Activated CD4-positive, alpha-beta T cell treated with anti-CD3 and anti-CD28 coated beads, Interleukin-2, amount 50 U/mL, for 4 hours (primary cell): ENCODE measurements at places on chromosomes 3 and 15.

DNA sequence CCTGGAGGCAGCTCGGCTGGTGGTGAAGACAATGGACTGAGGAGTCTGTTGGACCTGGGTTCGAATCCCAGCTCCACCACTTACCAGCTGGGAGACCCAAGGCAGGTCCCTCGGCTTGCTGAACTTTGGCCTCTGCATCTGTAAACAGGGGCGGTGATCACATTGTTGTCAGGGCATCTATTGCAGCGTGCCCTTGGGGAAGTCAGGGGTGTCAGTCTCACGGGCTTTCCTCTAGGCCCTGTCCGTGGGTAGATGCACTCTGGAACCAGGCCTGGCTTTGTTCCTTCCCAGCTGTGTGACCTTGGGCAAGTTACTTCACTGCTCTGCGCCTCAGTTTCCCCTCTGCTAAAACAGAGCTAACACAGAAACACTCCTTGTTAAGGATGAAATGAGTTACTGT lies 68.8 kb upstream of the SLC6A6 start:
- DNase-seq, result no peak

DNA sequence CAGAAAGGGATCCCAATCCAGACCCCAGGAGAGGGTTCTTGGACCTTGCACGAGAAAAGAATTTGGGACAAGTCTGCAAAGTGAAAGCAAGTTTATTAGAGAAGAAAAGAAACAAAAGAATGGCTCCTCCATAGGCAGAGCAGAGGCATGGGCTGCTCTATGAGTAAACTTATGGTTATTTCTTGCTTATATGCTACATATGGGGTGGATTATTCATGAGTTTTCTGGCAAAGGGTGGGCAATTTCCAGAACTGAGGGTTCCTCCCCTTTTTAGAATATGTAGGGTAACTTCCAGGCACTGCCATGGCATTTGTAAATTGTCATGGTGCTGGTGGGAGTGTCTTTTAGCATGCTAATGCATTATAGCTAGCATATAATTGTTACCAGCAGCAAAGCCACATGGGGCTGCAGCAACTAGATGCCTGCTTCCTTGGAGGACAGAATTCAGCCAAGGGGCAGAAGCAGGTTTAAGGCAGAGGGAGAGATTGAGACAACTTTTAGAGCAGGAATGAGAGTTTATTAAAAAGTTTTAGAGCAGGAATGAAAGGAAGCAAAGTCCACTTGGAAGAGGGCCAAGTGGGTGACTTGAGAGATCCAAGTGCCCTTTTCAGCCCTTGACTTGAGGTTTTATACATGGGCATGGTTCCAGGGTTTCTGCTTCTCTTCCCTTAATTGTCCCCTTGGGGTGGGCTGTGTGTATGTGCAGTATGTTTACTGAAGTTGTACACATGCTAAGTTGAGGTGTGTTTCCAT lies 41.3 kb downstream of the METTL6 start:
- DNase-seq, result no peak

DNA sequence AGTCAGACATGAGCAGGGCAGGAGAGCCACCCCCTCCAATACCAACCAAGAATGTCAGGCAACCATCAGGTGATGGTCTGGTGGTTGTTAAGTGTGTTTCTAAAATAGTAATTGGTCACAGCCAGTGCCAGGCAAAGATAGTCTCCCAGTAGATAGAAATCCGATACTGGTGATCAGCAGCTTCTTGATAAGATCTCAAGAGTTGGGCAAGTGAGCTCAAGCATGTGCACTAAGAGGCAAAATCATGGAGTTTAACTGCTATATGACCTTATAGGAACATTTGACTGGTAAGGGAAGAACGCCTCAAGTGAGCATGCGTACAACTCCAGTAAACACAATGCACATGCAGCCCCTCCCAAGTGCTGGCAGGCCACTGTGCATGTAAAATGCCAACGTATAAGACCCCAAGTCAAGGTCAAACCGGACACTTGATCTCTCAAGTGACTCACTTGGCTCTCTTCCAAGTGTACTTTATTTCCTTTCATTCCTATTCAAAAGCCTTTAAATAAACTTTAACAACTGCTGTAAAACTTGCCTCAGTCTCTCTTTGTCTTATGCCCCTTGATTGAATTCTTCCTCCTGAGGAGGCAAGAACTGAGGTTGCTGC lies 36.0 kb upstream of the CBLB start:
- no peak for DNase-seq

GRCh38 chr3:150762662-150763121 lies 277 bp downstream of the SIAH2 start:
- no peak for DNase-seq

DNA sequence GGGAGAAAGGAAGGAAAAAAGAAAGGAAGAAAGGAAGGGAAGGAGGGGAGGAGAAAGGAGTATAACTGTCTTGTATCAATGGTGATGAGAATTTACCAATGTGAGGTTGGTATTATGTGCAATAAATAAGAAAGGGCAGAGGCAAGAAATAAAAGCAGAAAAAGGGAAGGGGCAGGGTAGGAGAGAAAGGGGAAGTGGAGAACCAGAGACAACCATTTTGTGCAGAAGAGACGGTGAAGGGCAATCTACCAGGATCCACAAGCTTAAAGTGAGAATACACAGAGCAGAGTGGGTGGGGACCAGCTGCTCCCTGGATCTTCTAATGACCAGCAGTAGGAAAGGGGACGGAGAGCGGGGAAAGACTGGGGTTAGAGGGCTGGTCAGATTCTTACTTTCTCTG lies 106.9 kb upstream of the SLCO2A1 start:
- no peak for DNase-seq

DNA sequence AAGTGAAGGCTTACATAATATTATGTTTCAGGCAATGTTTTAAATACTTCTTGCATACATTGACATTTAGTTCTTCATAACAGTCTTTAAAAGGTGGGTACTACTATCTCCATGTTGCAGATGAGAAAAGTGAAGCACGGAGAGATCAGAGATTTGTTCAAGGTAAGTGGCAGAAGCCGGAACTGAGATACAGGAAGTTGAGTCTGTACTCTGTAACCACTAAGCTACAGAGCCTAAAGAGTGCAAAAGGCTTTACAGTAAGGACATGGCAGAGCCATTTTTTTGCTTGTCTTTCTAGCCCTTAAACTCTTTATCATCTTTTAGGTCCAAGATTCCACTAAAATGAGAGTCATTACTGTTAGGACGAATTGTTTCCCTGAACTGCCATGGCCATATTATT lies 186.5 kb upstream of the PEX5L start:
- DNase-seq, result no peak

- no peak for DNase-seq
Measured at GRCh38 chr15:64712353-64712752, 63.0 kb downstream of the RBPMS2 start.

DNA sequence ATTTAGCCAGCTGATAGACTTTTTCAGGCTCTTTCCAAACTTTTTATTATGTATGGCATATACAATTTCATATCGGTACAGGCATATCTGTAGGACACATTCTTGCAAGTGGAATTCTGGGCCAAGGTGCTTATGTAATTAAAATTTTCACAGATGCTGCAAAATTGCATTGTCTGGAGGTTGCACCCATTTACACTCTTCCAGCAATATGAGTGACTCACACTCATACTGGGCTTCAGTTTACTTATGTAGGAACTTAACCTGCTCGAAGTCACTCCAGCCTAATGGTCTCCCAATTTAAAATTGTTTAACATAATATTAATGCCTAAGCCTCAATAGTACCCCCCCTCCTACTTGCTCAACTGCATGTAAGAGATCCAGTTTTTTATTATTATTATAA lies 11.2 kb upstream of the SEC62 start:
- no peak for DNase-seq

DNA sequence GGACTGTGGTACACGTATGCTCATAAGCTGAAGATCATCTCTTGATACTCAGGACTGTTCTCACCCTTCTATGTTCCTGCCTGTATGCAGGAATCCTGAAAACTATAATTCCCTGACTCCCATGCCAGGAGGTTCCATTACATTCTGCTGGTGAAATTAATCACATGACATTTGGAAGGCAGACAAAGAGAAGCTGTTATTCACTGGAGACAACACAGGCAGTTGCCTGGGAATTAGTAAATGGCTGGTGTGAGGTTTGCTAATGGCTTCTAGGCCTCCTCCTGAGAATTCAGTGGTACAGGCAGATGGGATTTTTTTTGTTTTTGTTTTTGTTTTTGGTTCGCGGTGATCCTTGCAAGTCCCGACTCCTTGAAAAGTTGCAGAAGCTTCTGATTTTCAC lies 91.4 kb downstream of the CTNNB1 start:
- no peak for DNase-seq

- DNase-seq, result no peak
Measured at GRCh38 chr3:29311795-29312194, 30.9 kb downstream of the RBMS3 start.

GRCh38 chr15:41042851-41043250 lies 73.2 kb downstream of the INO80 start:
- no peak for DNase-seq

DNA sequence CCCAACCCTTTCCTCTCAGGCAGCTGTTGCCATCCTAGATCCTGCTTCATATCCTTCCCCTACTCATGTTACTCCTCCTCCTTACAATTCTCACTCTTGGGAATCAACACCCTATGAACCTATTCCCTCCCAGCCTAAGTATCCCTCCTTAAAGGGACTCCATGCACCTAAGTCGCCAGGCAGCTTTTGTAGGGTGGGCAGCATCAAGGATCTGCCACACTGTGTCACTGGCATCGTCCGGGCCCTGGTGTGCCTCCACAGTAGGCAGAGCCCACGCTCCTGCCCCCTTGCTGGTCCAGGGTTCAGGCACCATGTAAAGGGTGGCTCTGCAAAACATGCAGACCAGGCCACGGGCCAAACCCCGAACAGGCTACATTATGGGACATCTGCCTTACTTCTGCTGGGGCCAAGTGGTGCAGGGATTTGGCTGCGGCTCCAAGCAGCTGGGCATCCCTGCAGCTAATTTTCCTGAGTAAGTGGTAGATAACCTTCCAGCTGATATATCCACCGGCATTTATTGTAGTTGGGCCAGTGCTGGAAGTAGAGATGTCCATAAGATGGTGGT lies 53.4 kb downstream of the GSK3B start:
- no peak for DNase-seq

DNA sequence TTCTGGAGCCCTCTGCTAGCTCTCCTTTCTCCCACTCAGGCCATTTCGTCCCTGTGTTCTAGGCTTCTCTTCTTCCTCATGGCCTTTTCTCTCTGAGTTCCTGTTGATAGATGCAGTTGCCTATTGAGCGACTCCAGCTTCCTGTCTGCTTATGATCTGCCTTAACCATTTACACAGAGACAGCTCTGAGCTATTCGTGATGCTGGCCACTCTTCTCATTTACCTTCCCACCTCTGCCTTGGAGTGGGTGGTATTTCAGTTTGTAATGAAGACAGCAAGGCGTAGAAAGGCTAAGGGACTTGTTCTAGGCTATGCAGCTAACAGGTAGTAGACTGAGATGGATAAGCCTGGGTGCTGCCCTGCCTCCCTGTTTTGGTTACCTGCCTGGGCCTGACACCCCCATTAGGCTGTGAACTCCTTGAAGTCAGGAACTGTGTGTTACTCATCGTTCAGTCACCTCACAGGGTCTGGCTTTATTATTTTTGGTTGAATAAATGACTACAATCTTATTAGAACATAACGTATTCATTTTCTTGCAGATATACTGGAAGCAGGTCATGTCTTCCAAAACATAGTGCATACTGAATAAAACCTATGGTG lies 12.6 kb upstream of the ZBTB47 start:
- DNase-seq, result no peak

DNA sequence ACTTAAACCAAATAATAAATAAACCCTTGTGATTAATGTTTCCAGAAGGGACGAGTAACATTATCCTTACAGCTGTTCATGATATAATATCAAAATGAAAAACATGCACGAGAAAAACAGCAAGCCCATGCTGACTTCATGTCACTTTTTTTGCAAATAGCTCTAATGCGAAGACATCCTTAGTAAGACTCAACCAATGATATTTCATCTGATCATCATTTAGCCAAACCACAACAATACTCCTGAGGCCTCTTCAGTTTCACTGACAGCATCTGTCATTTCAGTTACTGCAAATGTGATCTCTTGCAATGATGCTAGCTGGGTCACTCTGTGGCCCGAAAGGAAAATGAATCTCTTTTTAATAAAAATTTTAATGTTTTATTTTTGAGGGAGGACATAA lies 74.0 kb downstream of the POLR2M start:
- no peak for DNase-seq

DNA sequence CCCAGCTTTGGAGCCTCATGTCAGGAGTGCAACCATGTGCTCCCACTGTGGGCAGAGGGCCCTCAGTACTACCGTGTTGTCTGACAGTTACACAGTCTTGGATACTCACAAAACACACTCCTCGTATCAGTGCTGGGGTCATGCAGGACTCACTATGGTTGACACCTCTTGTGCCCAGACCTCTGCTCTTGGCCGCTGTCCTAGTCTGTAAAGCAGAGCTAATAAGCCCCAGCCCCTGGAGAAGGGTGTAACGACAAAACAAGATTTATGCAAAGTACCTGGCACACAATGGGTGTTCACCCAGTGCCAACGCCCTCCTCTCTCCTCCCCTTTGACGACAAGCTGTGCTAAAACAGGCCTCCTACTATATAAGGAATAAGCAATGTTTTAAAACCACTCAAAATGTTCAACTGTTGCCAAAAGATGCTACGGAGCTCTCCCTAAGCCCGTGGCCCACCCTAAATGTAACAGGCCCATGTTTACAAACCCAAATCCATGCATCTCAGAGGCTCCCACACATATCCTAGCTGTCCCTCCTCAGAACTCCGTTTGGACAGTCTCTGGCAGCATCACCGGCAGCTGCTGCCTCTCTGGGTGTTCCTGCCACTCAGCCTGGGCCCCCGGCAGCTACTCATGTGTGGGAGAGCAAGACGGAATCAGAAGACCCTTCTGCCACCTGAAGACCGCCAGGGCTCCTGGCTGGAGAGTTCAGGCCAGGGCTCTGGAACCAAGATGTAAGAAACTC lies 65.8 kb downstream of the MRPL46 start:
- no peak for DNase-seq

DNA sequence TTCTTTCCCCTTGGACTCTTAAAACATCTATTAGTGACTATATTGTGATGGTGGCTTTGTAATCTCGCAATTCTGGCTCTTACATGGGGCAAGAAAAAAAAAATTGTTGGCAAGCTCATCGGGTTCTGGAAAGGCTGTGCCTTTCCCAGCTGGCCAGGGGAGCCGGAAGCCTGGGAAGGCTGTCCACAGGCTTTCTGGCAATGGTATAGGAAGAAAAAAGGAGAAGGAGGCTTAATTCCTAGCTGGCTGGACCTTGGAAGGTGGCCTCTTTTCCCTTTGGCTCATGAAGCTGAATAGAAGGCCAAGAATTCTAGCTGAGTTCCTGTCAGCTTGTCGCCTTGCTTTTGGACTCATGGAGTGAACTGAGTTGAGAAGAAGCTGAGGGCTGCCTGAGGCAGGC lies 243.5 kb upstream of the SEMA6D start:
- no peak for DNase-seq

GRCh38 chr15:36888011-36888992 lies 212.0 kb downstream of the MEIS2 start:
- no peak for DNase-seq

DNA sequence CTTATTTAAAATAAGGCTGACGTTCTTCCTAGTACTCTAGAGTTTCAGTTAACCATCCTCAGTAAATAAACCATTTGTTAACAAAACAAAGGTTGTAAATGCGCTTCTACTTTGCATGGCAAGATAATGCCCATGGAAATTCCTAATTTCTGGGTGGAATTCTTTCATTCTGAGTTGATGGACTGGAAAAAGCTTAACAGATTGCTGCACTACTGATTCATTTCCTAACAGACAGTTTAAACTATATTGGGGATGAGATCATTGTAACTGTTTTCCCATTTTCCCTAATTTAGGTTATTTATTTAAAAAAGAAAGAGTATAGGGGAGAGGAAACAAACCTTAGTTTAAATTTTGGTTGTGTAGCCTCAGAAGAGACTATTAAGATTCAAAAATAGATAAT lies 342.2 kb downstream of the NLGN1 start:
- DNase-seq, result no peak

GRCh38 chr3:11185564-11186317 lies 31.4 kb downstream of the HRH1 start:
- DNase-seq, result no peak
